ENCODE measurements at places on chromosomes 1 and 21.

DNA sequence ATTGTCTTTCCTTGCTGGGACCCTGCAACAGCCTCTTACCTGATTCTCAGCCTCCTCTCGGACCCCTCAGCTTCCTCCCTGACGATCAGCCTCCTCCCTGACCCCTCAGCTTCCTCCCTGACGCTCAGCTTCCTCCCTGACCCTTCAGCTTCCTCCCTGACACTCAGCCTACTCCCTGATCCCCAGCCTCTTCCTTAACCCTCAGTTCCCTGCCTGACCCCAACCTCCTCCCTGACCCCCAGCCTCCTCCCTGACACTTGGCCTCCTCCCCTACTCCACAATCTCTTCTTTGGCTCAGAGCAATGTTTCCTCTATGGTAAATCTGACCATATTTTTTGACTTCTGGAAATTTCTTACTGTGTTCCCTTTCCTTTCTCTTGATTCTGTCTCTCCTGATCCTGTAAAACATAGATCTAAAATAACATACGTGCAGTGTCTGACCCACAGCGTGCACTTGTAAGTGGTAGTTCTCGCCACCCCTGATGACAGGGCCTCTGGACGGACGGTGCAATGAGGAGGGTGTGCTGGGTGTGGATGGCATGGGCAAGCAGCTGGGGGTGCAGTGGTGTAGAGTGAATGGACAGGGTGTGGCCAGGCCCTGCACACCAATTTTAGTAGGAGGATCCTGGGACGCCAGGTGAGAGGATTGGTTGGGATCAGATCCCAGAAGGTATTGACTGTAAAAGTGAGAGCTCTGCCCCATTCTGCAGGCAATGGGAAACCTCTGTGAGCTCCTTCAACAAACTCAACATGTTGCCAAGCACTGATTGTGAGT, 264.1 kb downstream of the FOXD2 start:
- no peak for DNase-seq

DNA sequence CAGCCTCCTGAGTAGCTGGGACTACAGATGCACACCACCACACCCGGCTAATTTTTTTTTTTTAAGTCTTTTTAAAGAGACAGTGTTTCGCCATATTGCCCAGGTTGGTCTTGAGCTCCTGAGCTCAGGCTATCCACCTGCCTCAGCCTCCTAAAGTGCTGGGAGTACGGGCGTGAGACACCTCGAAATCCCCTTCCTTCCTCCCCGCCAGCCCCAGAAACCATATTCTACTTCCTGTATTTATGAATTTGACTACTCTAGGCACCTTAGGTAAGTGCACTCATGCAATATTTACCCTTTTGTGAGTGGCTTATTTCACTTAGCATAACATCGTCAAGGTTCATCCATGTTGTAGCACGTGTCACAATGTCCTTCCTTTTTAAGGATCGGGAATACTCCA, 6.9 kb upstream of the LRP8 start:
- no peak for DNase-seq

DNA sequence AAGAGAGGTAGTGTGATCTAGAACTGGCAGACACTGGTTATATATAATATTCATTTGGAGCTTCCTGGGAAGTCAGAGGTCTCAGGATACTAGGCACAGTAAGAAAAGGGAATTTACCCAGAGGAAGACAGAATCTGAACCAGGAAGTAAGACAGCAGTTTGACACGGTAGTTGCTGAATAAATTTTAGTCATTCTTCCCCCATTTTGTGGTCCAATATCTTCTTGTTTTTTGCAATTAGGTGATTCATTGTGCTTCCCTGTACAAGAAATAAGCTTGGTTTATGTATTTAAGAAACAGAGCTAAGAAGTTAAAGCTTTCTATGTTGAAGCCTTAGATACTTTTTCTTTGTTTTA, 1.3 kb downstream of the TMEM167B start:
- DNase-seq = no peak

- DNase-seq = no peak
Measured at GRCh38 chr1:239725933-239726332, 339.6 kb downstream of the CHRM3 start.

DNA sequence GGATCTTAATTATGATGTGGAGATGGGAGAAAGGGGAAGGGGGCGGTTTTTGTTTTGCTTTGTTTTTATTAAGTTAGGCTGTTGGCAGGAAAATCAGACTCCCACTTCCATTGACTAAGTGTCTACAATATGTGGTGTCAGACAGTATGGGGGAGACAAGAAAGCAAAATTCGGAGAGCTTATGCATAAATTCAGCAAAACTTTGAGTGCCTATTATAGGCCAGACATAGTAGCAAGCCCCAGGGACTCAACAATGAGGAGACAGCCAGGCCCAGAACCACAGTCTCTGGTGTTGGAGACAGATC, 835 bp upstream of the TSPAN2 start:
- no peak for DNase-seq

GRCh38 chr1:231039161-231040018, 664 bp downstream of the FAM89A start:
- DNase-seq = peak; percentile 3

- DNase-seq = no peak
Measured at GRCh38 chr21:38965241-38965640, 159.5 kb downstream of the ETS2 start.

DNA sequence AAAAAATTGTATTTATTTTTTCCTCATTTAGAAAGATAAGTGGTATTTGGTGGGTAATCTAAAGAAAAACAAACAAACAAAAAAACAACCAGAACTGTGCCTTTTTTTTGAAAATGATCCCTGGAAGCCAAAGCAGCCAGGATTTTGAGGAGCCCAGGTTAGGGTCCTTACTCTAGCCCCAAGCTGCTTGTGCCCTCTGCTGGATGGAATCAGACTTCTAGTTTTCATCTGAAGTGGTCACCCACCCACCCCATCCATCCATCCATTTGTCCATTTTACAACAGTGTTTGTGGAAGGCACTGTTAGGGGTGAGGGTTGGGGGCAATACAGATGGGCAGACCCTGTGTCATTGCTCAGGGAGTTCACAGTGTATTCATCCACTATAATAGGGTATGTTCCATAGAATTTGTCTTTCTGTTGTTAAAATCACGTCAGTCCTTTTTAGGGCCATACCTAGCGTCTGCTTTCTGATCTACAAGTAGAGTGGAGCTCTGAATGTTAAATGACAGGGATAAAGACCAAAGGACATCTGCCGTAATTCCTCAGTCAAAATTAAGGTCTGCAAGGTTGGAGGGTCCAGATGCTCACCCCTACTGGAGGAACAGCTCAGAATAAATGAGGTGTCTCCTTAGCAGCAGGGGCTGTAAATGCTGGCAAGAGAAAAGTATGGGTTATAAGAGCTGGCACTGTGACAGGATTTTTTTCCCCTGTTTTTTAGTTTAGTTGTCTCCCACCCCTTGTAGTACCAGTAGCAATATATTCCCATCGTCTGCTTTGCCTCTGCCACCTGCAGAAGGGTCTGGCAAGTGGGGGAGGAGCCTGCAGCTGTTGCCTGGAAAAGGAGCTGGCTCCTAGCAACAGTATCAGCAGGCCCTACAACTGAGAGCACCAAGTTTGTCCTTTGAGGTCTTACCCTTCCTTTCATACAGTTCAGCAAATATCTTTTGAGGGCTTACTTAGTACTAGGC, 3.2 kb downstream of the LRRC42 start:
- no peak for DNase-seq

DNA sequence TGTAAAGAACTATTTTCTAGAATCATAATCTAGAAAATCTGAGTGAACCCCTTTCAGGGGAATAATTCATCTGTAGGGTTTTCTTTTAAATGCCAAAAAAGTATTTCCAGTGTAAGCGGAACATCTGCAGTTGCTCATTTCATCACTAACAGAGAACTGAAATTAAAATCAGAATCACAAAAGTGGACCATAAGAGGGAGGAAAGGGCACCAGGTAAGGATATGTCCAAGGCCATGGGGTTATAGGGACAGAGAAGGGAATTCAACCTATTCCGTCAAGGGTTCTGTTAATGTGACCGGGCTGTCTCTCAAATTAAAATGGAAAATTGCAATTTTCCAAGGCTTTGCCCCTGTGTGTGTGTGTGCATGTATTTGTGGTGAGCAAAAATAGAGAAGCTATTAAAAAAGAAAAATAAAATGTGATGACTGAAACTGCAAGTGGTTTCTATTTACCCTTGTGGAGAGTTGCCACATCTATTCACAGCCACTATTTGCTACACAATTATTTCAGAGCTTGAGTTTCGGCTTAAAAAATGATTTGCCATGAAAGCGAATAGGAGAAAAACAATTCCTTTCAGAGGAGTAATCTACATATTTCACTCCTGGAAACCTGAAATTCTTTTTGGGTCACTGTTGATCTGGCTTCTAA, 53.1 kb downstream of the APP start:
- no peak for DNase-seq

GRCh38 chr1:237358555-237358954, 316.6 kb downstream of the RYR2 start:
- DNase-seq = no peak

DNA sequence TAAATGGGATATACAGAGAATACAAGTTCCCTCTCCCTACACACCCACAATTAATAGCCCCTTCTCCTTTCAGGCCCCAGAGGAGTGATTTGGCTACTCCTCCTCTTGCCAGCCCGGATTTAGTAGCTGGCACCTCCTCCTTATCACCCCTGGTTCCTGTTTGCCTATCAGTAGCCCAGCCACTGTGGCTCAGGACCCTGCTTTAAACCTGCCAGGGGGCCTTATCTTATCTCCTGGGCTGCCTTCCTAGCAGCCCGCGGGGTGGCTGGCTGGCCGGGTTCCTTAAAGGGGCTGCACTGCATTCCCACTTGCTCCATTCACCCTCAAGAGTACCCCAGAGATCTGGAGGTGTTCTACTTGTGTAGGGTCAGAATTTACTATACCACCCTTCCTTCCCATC, 70.4 kb downstream of the PLEKHA6 start:
- no peak for DNase-seq

DNA sequence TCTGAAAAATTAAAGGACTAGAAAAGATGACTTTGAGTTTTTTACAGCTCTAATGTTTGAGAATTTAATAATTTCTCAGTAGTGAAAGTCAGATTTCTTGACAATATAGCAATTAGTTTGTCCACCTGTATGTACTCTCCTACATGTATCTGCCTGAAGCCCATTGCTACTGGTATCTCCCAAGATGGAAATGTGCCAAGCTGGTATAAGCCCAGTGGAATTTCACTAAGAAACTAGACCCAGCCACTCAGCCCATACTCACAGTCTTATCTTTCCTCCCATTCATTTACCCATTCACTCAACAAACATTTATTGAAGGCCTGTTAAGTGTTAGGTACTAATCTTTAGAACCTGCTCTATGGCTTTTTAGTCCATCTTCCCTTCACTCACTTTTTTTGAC, 21.6 kb upstream of the TRIM45 start:
- DNase-seq = no peak

- no peak for DNase-seq
Measured at GRCh38 chr1:40305451-40305850, 11.6 kb downstream of the COL9A2 start.

- DNase-seq = no peak
Measured at GRCh38 chr1:93694039-93694438, 12.4 kb upstream of the BCAR3 start.

GRCh38 chr1:53176452-53177208, 20.0 kb upstream of the CPT2 start:
- no peak for DNase-seq
